Activated CD4-positive, alpha-beta memory T cell treated with anti-CD3 and anti-CD28 coated beads for 36 hours (primary cell): ENCODE measurements at places on chromosomes 1 and 21. TPM values are rescaled to one million over a fixed set of nuclear protein-coding genes. Genes with fewer than 3 reads are reported as not detected.

- H3K27me3 ChIP-seq, result peaks cover 47% of the 10 kb centered on the region
- H3K36me3 ChIP-seq, result no peaks in the 10 kb centered on the region
- H3K27ac ChIP-seq, result no peak overlapping the region
- no peak overlapping the region for H3K4me3 ChIP-seq
- no peak for DNase-seq
- no peaks in the 10 kb centered on the region for H3K4me1 ChIP-seq
Measured at GRCh38 chr1:15137809-15138208, 15.7 kb upstream of the TMEM51 start.

The PLK3 gene
- total RNA-seq, result 80.2 TPM

The ZNF648 gene
- not detected for total RNA-seq

DNA sequence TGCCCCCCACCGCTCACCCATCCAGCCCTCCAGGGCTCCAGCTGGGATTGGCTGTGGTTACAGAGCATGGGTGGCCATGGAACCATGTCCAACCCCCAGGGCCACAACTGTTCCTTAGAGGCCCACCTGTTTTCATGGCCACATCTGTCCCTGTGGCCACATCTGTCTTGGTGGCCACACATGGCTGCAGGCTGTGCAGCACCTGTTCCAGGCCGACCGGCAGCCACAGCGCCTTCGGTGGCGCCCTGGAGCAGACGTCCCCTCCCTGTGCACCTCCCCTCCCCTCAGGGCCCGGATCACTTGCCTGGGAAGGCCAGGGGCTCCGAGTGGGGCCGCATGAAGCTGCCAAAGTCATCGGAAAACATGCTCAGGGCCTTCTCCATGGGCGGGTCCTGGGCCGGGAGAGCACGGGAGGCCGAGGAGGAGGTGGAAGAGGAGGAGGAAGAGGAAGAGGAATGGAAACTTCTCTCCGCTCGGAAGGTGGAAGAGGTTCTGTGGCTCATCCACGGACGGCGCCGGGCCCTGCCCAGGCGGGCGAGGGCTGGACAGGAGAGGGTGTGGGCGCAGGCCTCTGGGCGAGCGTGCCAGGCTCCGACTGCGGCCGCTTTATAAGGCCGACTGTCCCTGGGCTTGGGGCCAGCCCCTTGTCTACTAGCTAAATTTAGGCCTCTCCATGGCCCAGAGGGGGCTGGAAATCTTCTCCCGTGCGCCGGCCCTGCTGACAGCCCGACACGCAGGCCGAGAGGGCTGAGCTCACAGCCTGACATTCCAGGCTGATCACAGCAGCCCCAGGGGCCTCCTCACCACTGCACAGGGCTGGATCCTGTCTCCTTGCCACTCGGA, at the start of gene HSPB7:
Gene HSPB7, minus strand, starts transcription at position 583 of the 843 bp plus-strand sequence. Its CDS starts 80 bp downstream, at position 503.
- no peak within 1 kb of the TSS for H3K4me3 ChIP-seq
- H3K27me3 ChIP-seq, result peaks cover 9% of the 10 kb centered on the region
- H3K27ac ChIP-seq, result no peak within 1 kb of the TSS
- no peaks in the 10 kb centered on the region for H3K36me3 ChIP-seq
- no peaks in the 10 kb centered on the region for H3K4me1 ChIP-seq

DNA sequence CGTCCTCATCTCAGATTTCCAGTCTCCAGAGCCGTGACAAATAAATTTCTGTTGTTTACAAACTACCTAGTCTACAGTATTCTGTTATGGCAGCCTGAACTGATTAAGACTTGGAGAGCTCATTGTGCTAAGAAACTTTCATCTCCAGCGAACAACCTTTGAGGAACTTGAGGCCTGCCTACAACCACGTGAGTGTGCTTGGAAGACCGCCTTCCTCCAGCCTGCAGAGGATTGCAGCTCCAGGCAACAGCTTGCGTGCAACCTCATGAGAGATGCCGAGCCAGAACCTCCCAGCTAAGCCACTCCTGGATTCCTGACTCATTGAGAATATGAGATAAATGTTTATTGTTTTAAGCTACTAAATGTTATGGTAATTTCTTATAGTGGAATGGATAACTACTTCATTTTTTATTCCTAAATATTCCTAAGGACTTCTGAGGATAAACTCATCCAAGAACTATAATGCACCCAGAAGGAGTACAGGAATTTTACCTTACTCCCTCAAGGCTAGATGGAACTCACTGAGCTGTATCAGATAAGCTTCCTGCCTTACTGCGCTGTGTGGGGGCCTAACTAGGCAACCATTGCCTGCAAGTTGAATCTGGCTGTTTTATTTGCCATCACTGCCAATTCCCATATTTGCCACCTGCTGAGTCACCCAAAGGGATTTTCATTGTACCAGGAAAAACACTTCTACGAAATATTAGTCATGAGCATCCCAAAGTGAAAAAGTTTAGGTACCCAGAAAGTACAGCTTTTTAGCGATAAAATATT, 17.6 kb downstream of the FAM177B start:
- no peak for DNase-seq
- no peak overlapping the region for H3K4me3 ChIP-seq
- H3K4me1 ChIP-seq, result no peaks in the 10 kb centered on the region
- peaks cover 7% of the 10 kb centered on the region for H3K27me3 ChIP-seq

DNA sequence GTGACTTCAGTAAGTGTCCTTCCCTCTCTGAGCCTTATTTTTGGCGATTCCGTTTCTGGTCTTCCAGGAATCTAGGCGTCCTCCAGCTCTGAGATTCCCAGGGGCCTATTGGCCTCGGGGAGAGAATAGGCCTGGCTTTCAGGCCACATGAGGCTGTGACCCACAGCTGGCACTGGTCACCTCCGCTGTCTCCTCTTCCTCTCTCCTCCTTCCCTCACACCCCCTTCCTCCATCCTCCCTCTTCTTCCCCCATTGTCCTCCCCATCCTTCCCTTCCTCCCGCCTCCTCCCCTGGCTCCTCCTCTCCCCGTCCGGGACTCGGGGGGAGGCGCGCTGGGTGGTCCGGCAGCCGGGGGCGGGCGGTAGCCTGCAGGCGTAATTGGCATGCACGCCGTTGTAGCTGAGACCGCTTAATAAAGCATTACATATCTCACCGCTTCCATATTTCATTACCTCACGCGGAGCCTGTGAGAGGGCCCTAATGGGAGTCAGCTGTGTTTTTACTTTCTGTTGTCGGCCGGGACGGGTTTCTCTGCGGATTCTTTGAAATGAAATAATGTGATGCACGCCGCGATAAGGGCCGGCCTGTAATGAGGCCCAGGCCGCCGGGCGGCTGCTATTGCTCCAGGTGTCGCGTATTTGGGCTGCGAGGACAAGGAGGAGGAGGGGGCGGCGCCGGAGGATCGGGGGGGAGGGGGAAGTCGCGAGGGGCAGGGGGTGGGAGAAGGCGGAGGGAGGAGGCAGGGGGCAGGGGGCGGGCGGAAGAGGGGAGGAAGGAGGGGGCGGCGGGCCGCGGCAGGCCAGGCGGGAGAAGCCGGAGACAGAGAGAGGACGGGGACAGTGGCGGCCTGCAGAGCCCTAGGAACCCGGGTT, 95.3 kb downstream of the FOXD2 start:
- peaks cover 2% of the 10 kb centered on the region for H3K36me3 ChIP-seq
- no peak overlapping the region for H3K4me3 ChIP-seq
- DNase-seq, result peak; percentile 18
- H3K27me3 ChIP-seq, result peaks cover 62% of the 10 kb centered on the region
- H3K27ac ChIP-seq, result no peak overlapping the region
- H3K4me1 ChIP-seq, result peaks cover 2% of the 10 kb centered on the region

The PRR9 gene
- total RNA-seq, result not detected

DNA sequence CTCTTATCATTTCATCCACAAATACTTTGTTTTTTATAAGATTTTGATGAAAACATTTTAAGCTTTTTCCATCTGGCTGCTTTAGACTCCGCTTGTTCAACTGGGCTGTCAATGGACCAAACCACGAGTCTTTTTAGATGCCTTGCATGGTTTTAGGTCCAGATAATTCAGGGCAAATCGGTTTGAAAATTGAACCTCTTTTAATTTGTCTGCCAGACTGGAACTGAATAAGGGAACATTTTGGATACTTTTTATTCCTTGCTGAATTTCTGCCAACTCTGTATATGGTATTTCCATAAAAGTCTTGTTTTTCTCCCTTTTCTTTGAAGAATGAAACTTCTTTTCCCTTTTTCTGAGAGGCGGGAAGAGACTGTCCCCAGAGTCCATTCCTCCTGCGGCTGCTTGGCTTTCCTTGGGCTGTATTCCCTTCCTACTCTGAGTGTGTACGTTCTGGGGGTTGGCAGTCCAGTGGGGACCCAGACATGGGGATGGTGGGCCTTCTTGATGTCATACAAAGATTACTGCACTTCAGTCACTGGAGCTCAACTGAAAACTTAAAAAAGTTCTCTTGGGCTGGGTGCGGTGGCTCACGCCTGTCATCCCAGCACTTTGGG, 46.5 kb upstream of the CNN3 start:
- no peaks in the 10 kb centered on the region for H3K27me3 ChIP-seq
- no peaks in the 10 kb centered on the region for H3K36me3 ChIP-seq
- H3K27ac ChIP-seq, result no peak overlapping the region
- no peak overlapping the region for H3K4me3 ChIP-seq

GRCh38 chr1:165456861-165457260, 11.9 kb upstream of the RXRG start:
- peaks cover 6% of the 10 kb centered on the region for H3K27me3 ChIP-seq
- H3K4me3 ChIP-seq, result no peak overlapping the region
- no peaks in the 10 kb centered on the region for H3K4me1 ChIP-seq
- no peak for DNase-seq

DNA sequence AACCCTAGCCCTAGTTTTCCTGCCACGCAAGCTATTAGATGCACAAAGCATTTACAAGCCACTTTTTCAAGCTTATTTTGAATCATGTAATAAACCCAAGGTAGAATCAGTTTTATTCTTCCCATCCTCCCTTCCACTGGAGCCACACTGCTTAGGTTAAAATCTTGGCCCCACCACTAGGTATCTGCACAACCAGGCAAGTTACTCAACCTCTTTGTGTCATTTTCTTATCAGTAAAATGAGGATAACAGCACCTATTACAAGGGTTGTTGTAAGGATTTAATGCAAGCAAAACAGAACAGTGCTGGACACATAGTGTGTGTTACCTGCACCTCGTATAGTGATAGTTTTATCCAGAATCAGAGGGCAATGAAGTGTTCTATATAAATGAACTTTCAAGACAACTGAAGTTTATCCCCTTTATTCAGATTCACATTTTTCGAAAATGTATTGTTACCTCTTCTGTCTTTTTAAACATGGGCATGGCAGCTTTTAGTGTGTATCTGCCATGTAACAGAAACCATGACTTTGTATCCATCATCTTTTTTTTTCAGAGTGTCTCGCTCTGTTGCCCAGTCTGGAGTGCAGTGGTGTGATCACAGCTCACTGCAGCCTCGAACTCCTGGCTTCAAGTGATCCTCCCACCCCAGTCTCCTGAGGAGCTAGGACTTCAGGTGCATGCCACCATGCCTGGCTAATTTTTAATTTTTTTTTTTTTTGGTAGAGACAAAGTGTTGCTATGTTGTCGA, 17.2 kb upstream of the TTC39A start:
- H3K27ac ChIP-seq, result no peak overlapping the region
- H3K27me3 ChIP-seq, result peaks cover 32% of the 10 kb centered on the region

- H3K4me3 ChIP-seq, result no peak overlapping the region
- H3K4me1 ChIP-seq, result peaks cover 6% of the 10 kb centered on the region
- H3K27ac ChIP-seq, result no peak overlapping the region
- H3K27me3 ChIP-seq, result peaks cover 3% of the 10 kb centered on the region
Measured at GRCh38 chr1:244011786-244012185, 39.3 kb upstream of the ZBTB18 start.

DNA sequence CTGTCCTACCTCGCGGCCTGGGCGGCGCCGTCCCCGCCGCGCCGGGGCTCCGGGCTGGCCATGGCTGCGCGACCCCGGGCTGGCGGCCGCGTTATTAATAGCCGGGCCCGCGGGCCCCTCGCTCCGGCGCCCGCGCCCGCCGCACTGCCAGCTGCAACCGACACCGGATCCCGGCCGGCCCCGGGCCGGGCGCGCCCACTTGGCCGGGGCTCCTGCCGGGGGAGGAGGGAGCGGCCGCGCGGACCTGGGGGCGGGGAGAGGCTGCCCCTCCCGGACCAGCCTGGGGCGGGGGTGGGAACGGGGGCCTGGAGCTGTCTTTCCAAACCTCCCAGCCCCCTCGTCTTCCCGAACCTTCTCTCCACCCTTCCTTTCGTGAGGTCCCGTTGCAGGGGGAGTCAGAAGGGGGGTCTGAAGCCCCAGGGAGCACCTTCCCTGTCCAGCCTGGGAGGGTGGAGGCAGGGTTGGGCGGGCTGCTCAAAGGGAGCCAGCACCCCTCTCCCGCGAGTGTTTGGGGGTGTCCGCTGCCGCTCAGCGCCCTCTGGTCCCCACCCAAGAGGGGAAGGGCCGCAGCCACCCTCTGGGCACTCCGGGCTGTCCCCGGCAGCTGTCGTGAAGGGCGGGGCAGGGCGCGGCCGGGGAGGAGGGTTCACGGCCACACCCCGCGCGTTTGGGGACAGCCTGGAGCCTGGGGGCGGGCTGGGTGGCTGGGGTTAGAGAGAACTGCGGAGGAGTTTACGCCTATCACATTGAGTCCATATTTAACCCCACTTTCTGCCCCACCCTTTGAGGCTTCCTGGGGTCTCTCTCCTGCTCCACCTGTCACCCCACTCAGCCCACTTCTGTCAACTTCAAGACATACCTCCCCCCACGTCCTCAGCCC, at the start of gene SYNC:
Gene SYNC, minus strand, starts transcription at position 172 of the 880 bp plus-strand sequence. Its CDS starts 110 bp downstream, at position 62.
- peaks cover 29% of the 10 kb centered on the region for H3K27me3 ChIP-seq
- H3K4me3 ChIP-seq, result no peak within 1 kb of the TSS
- DNase-seq, result peak; percentile 25
- peaks cover 9% of the 10 kb centered on the region for H3K4me1 ChIP-seq

- H3K27me3 ChIP-seq, result peaks cover 6% of the 10 kb centered on the region
- H3K4me1 ChIP-seq, result peaks cover 3% of the 10 kb centered on the region
- H3K4me3 ChIP-seq, result no peak overlapping the region
- DNase-seq, result no peak
- H3K27ac ChIP-seq, result no peak overlapping the region
Measured at GRCh38 chr1:43552059-43552742, 21.5 kb downstream of the PTPRF start.

DNA sequence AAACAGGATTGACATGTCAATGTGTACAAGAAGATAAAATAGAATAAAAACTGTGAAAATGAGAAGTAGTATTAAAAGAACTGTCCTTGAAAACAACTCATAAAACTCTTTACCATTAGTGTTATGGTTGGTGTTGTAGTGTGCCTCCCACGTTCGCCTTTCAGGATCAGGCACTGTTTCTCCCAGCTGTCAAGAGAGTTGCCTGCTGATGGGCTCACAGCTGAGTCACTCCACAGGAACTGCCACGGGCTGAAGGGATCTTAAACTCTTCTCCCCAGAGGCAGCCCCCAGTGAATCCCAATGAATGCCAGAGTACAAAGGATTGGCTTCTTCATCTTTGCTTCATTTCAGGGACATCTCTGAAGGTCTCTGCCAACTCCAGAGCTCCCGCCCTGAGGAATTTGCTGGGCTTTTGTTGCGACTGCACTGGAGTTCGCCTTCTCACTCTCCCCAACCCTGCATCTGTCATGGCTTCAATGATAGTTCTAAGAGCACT, 119.6 kb downstream of the ADGRL2 start:
- no peak overlapping the region for H3K27ac ChIP-seq
- no peak for DNase-seq
- H3K36me3 ChIP-seq, result no peaks in the 10 kb centered on the region
- H3K4me1 ChIP-seq, result no peaks in the 10 kb centered on the region
- H3K27me3 ChIP-seq, result no peaks in the 10 kb centered on the region
- no peak overlapping the region for H3K4me3 ChIP-seq

GRCh38 chr1:162712317-162713029, 78.0 kb upstream of the HSD17B7 start:
- no peaks in the 10 kb centered on the region for H3K27me3 ChIP-seq
- no peak for DNase-seq
- H3K27ac ChIP-seq, result no peak overlapping the region
- no peaks in the 10 kb centered on the region for H3K36me3 ChIP-seq
- H3K4me3 ChIP-seq, result no peak overlapping the region

GRCh38 chr1:14115976-14116375, 416.0 kb downstream of the PRDM2 start:
- no peak overlapping the region for H3K27ac ChIP-seq
- H3K4me3 ChIP-seq, result no peak overlapping the region
- H3K27me3 ChIP-seq, result peaks cover 7% of the 10 kb centered on the region
- no peak for DNase-seq

The PGLYRP3 gene
- not detected for total RNA-seq
